ENCODE measurements at places on chromosomes 6 and 20.

DNA sequence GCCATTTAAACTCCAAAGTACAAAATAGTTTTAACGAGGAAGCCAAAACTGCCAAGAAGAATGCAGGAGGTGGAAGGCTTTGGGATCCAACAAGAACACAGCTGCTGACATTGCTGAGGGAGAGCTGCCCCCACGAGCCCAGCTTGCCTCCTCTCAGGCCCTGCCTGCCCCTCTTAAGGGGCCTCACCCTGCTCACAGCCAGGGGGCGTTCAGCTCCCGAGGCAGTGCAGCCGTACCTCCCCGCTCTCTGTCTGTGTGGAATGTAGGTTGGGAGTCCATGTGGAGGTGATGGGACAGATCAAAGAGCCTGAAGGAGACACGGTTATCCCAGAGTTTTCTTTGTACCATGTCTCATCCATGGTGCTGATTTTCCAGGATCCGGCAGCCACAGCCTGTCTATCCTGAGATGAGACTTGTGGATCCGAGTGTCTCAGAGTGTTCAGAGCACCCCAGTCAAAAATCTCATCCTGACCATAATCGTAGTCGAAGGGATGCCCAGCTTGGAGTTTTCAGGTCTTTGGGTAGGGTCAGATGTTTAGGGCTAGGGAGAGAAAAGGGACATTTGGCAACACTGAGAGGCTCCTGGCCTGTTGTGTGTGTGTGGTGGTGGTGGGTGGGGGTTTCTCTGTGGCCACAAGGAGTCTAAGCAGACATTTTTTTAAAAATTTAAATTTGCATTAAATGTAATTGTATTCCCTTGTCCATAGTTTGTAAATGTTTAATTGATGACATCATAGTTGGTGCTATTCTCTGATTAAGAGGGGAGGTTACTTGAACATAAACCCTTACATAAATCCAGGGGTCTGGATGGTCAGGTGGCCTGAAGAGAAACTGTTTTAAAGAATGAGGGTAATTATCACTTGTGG lies 111.4 kb upstream of the CLDN20 start:
- DNase-seq = no peak

GRCh38 chr6:26659042-26659999 lies at the start of gene ZNF322:
Gene ZNF322, minus strand, starts transcription at chr6:26659746. Its CDS starts 21,193 bp downstream, at chr6:26638553.
- DNase-seq = peak; percentile 63

- no peak for DNase-seq
Observed at GRCh38 chr6:88641178-88641903, 322.1 kb downstream of the RNGTT start.

- no peak for DNase-seq
Observed at GRCh38 chr6:144659202-144660182, 374.4 kb downstream of the UTRN start.

- no peak for DNase-seq
Observed at GRCh38 chr6:128350416-128351254, 169.8 kb downstream of the PTPRK start.

DNA sequence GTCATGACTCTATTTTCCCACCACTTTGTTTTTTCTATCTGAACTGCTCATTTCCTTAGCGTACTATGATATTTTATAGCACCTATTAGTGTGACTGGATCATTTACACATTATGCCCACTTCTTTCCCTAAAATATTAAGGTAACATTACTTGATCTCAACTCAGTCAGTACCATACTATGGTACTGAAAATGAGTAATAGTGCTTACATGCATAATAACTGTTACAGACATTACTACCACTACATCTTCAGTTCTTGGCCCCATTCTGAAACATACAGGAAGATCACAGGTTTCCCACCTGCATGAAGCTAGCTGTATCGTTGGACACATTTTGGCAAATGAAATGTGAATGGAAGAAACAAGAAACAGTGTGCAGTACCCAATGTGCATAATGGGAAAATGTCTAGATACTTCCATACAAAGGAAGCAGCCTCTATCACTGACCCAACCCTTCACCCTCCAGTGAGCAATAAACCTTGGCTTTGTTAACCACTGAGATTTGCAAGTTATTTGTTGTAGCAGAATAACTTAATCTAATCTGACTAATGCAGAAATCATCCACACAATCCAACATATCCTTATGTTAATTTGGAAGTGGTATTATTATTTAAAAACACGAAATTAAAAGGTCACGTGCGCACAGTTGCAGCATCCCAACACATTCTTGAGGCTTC lies 108.6 kb upstream of the DOK5 start:
- no peak for DNase-seq

- no peak for DNase-seq
Observed at GRCh38 chr6:9623985-9624384, 790.9 kb downstream of the TFAP2A start.

GRCh38 chr20:3459881-3460307 lies 10.9 kb upstream of the ATRN start:
- no peak for DNase-seq

GRCh38 chr20:23120261-23120660 lies 34.1 kb upstream of the CD93 start:
- no peak for DNase-seq

- DNase-seq = no peak
Observed at GRCh38 chr6:157194110-157194509, 129.2 kb downstream of the TMEM242 start.

DNA sequence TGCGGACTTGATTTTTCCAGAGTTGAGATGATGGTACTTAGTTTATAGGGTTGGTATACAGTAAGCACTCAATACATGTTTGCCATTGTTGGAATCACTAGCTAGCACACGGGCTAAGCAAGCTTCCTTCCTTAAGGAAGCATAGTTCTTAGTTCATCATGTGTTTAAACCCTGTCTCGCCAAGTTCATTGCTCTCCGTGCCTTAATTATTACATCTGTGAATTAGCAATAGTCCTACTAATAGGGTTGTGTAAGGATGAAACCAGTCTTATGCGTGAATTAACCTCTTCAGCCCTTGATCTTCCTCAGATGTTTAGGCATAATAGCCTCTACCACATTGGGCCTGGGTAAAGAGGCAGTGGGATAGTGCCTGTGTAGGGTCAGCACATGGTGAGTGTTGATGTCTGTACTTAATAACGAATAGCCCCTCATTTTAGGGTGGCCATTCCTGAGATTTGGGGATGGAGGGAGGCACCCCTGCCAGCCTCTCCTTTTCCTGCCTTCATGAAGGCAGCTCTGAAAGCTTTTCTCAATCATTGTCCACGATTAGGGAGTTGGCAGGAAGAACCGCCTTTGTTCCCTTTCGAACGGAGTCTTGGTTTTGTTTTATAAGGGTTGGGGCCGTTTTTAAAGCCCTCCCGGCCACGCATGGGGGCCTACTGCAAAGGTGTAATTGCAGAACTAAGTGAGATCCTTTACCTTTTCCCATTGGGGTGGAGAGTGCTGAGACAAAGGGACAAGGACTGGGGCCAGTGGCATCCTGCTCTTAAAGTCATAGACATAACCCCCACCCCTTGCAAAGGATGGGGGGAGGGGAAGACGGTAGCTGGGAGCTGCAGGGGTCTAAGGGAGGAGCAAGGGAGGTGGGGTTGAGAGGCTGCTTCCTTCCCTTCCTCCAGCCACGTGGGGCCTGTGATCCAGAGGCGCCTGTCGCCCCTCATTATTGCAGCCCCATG lies 2.1 kb downstream of the DNMT3B start:
- no peak for DNase-seq

GRCh38 chr6:6972456-6972855 lies 135.3 kb upstream of the RREB1 start:
- DNase-seq = no peak

DNA sequence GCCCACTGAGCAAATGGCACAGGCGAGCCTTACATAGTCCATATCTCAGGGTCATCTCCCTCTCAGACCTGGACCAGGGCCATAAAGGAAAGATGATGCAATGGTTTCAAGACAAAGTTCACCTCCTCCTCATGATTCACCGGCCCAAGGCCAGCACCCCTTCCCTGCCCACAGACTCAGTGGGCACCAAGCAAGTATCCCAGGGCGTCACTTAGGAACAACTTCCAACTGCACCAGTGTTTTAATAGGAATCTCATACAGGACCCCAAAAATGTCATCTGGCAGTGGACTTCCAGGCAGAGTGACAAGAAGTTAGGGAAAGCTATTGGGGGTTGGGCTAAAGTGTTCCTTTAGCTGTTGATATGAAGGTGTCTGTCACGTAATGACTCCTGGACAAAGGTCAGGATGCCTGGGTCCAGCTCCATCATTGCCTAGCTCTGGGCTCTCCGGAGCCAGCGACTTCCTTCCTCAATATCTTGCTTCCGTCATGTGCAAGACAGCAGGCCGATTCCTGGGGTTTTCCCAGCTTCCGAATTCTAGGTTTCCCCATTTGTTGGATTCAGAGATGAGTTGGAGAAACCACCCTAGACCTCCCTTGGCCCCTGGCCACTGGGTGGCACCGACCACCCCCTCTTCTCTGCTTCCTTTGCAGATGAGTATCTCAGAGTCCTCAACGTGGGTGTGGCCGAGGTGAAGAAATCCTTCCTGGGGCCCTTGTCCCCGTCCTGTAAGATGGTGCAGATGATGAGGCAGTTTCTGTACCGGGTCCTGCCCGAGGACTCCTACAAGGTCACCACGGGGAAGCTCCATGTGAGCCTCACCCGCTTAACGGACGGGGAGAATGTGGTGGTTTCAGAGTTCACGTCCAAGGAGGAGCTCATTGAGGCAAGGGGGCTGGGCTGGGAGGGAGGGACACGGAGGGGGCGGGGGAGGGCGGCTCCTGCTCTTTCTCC lies 21.1 kb downstream of the PNPLA1 start:
- no peak for DNase-seq

DNA sequence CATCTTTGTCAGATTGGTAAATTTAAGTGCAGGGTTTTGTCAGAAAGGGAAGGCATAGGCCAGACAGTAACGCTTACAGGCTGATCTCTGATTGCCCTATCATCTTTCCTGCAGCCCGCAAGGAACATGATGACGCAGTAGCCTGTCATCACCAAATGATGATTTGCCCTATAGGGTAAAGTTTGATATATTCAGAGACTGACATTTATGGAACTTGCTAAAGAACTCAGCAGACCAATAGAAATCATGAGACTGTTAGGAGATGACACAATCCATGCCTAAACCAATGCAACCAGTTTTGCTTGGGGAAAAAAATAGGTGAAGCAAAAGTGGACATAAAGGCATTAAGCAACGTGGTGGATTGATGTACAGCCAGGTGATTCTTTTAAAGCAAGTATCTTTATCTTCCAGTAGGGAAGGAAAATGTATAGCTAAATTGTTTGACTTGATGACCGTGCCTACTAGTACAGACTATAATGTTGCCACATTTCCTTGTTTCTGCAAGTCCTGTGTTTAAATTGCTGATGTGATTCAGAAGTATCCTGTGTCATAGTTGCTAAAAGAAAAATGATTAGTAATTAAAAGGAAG lies 2.4 kb downstream of the NUS1 start:
- no peak for DNase-seq

- DNase-seq = no peak
Observed at GRCh38 chr20:56386219-56386618, 5.8 kb downstream of the AURKA start.

GRCh38 chr6:117985916-117986315 lies 78.9 kb downstream of the SLC35F1 start:
- DNase-seq = no peak

DNA sequence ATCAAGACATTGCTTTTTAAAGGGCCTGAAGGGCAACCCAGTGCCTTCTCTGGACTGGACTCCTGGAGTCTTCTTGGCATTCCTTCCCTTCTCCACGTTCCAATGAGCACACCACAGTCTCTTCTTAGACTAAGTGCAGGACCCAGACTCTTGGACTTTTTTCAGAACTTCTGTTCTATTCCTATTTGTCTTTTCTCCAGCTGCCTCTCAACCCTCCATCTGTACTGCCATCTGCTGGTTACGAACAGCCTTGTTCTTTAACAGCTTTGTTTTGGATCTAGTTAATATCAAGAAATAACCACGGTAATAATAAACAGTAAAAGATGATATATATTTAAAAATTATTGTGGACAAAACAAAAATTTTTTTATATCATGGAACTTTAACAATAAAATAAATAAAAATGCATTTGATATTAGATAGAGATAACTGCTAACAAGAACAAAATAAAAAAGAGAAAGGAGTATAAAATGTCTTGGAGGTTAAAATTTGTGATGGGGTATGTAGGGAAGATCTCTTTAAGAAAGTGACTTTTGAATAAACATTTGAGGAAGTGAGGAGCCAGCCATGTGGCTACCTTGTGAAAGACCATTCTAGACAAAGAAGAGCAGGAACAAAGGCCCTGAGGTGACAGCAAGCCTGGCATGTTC lies 105.1 kb upstream of the HCRTR2 start:
- DNase-seq = no peak

DNA sequence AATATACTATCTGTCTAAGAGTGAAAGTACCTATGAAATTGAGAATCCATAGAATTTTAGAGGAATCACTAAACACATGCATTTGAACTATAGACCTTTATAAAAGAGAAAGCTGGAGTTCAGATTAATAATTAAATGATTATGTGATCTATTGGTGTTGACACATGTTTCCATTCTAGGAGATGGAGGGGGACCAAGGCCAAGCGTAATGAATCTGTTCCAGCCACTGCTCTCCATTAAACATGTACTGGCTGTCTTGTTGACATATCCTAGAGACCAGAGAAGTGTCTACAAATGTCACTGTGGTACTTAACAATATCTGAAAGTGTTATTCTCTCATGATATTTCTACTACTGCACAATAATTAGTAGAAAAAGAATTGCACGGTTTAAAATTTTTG lies 432.4 kb downstream of the BMP2 start:
- DNase-seq = no peak

GRCh38 chr6:107853230-107853629 lies 29.1 kb upstream of the SCML4 start:
- no peak for DNase-seq

DNA sequence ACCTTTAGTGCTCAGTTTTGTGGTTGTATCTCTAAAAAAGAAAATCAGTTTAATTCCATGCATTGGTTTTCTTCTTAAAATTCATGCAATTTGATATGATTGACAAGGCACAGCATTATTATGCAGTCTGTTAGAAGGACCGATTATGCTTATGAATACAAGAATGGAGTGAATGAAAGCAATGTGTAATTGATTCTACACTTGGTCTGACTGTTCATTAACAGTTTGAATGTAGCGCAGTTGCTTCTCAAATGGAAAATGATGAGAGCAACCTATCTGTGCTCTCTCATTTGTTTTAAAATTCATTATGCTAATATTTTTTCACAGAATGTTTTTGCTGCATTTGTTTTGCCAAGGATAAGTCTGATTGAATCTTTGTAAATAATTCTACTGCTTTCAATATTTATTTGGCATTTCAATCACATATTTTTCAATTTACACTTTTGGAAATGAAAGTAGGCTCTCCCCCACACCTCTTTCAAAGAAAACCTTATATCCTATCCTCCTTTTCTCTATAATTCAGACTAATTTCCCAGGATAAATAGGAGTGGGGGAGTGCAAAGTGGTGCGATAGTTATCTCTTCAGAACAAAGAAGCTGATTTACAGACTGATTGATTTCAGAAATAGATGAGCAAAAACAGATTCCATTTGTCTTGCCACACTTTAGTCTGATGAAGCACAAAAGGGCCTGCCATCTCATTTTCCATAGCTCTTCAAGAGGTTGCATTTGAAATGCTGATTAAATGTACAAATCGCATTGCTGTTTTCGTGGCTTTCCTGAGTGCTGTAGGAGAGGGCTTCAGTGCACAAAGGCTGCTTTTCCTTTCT lies 885.3 kb upstream of the FLRT3 start:
- no peak for DNase-seq

Data from activated T-helper 1 cell treated with anti-CD3 and anti-CD28 coated beads, Interleukin-2, amount 50 U/mL, for 16 hours (primary cell).